ENCODE measurements at places on chromosomes 12 and 14.

GRCh38 chr12:109656743-109657142 lies 56.9 kb upstream of the FAM222A start:
- no peak for DNase-seq

- DNase-seq: peak; percentile 22
Observed at GRCh38 chr12:125029761-125030358, 35.4 kb upstream of the AACS start.

DNA sequence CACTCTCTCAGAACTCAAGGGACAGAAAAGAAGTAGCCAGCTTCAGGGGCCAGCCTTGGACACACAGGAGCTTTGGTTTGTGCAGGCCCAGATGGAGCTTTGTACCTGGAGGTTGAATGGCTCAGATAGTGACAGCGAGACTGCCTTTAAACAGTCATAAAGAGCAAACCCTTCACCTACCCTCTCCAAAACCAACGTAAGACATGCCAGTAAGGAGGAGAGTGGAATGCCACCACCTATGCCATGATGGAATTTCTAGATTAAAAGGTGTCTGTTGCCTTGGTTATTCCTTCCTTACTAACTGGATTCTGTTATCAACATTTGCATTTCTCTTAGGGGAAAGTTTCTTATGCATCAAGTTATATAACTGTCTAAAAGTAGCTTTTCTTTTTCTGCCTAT lies 98.1 kb downstream of the EML1 start:
- no peak for DNase-seq

DNA sequence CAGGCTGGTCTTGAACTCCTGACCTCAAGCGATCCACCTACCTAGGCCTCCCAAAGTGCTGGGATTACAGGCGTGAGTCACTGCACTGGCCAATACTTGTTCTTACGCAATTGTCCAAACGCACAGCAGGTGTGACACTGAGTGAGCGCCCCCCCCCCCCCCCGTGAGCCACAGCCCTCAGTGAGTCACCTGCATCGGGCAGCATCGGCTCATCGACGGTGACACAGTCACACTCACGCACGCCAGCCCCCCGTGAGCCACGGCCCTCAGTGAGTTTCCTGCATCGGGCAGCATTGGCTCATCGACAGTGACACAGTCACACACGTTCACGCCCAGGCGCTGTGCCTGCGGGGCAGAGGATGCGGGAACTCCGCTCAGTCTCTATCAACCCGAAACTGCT lies 42.5 kb downstream of the GALNT9 start:
- DNase-seq: no peak

- DNase-seq: no peak
Observed at GRCh38 chr12:8037947-8038346, 5.4 kb downstream of the FOXJ2 start.

- DNase-seq: no peak
Observed at GRCh38 chr12:23523339-23523738, 426.1 kb downstream of the SOX5 start.

- DNase-seq: no peak
Observed at GRCh38 chr12:85462888-85463287, 182.9 kb downstream of the ALX1 start.

- DNase-seq: peak; percentile 63
Observed at GRCh38 chr14:77314043-77314442, 6.6 kb downstream of the POMT2 start.

DNA sequence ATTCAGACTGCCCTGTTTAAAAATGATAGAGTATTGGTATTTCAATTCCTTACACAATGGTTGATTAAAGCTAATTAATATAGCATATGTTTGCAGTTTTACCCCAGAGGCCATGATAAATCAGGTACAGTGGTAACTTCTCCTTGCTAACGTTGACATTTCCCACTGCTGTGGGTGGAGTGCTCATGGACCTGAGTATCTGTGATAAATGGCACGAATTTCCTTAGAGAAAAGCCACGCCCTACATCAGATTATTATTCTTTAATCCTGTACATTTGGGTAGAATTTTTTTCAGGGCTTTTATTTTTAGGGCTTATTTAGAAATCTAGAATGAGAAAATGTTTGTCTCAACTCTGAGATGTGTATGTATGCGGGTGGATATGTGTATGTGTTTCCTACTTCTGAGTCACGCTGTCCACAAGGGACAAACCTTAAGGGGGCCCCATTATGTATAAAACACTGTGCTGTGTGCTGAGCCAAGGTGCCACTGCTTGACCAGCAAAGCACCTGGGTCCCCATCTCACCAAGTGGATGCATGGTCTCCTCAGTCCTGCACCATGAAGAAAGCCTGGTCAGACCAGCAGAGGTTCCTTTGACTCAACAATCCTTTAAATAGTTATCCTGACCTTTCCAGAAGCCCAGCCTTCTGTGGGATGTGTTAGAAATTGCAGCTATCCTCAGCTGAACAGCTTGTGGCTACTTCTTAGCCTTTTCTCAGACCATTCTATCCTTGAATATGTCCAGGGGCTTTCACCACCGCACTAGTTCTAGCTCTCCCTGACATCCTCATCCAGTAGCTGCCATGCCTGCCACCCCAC lies 57.9 kb upstream of the STK38L start:
- peak; percentile 29 for DNase-seq

GRCh38 chr12:59086126-59086525 lies 165.8 kb upstream of the LRIG3 start:
- DNase-seq: no peak
